ENCODE measurements at places on chromosomes 11 and 22.

DNA sequence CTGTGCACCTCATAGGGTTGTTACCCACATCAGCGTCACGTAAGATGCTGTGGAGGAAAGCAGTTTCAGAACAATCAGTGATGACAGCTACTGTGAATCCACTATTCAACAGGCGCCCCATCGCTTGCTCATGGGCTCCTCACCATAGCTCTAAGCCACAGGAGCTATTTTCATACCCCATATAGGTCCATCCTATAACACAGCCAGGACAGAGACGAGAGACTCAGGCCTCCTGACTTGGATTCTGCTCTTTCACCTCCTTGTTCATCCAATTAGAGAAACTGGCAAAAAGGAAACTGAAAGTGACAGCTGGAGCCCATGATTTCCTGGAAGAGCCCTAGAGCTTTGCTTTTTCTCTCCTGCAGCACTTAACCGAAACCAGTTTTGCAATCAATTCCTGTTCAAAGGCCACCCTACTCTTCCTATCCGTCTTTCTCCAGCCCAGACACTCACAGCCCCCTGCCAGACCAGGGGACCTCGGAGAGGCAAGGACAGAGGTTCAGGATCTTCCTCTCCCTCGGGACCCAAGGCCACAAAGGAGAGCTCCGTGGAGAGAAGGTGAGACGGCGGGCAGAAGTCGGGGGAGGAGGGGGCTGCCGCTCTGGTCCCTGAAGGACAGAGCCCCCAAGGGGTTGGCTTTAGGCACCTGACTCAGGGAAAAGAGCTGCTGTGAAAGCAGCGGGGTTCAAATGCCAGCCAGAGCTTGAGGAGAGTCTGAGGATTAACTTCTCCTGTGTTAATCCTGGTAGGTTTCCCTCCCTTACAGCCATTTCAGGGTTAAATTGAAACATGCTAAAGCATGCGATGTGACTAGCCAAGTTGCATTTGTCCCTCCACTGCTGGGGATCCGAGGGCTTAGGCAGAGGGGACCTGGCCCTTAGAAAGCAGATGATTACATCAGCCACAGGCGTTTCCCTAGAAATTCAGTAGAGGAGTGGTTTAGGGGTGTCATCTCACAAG lies at the start of gene APOL6:
Gene APOL6 (plus strand): TSS at position 381 of the 960 bp plus-strand sequence. CDS start 7,980 bp downstream, outside the sequence.
- no peak for DNase-seq

GRCh38 chr22:48811885-48812284 lies 1015.8 kb downstream of the BRD1 start:
- DNase-seq = no peak

- no peak for DNase-seq
Observed at GRCh38 chr11:28702450-28702790, 594.2 kb downstream of the METTL15 start.

GRCh38 chr11:20474176-20474881 lies 86.8 kb downstream of the PRMT3 start:
- DNase-seq = no peak

DNA sequence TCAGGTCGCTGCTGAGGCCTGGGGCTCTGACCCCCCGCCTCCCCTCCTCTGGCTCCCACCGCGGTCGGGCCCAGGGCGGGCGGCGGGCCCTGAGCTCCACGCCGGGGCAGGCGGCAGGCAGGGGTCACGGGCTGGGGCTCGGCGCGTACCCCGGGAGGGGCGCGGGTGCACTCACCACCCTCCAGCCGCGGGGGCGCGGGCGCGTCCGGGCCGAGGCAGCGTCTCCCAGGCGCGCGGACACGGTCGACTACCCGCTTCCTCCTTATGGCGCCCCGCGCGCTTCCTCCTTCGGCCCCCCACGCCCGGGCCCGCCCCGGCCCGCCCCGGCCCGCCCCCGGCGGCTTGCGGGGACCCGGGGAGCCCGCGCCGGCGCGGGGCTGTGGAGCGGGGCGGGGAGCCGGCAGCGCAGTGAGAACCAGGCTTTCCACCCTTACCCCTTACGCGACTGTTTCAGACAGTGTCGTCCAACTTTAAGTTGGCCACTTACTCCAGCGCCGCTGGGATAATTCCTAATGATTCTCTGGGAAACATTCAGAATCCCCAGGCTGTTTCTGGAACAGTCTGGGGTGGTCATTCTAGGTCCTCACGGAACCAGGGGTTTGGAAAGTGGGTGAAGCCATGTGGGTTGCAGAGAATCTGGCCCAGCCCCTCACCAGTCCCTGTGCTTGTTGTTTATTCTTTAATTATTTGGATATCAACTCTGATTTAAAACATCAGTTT lies at the start of gene BID:
Gene BID (minus strand): TSS at position 264 of the 720 bp plus-strand sequence. CDS start 24,353 bp downstream, outside the sequence.
- DNase-seq = no peak

- DNase-seq = no peak
Observed at GRCh38 chr11:119916568-119916967, 187.6 kb upstream of the NECTIN1 start.

DNA sequence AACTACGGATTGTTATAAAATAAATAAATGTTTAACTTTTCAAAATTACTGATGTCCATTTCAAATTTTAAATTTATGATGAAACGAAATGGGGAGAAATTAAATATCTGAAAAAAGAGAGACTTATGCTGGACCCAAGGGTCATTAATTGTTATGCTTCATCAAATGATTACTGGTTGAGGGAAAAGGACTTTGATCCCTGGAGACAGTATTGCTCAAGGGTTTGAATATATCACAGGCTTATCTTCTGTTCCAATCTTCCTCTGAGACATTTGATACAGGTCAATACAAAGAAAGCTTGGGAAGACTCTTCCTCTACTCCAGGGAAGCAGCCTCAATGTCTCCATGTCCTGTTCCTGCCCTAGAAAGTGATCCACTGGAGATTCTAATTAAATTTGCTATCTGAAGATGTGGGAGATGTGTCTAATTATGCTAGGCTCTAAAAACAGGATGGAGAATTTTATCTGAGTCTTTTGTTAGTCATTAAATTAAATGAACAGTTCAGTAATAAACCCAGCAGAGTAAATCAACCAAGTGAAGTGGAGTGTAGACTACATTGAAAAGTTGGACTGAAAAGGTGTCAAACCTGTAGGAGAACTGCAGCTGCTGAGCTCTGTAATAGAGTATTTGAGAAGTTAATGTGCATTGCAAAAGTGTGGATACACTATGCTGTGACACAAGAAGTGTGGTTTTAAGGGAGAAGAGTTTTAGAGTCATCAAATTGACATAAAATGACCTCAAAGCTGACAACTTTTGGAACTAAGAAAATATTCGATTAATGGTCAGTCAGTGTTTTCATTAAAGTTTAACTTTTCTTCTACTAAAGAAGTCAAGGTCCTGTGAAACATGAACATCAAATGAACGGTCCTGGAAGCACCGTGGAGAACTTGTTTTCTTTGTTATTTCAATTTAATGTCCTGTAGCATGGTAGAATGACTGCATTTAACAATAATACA lies 623.7 kb upstream of the CCDC90B start:
- DNase-seq = no peak

GRCh38 chr22:36588285-36588684 lies 59.3 kb upstream of the EIF3D start:
- no peak for DNase-seq

DNA sequence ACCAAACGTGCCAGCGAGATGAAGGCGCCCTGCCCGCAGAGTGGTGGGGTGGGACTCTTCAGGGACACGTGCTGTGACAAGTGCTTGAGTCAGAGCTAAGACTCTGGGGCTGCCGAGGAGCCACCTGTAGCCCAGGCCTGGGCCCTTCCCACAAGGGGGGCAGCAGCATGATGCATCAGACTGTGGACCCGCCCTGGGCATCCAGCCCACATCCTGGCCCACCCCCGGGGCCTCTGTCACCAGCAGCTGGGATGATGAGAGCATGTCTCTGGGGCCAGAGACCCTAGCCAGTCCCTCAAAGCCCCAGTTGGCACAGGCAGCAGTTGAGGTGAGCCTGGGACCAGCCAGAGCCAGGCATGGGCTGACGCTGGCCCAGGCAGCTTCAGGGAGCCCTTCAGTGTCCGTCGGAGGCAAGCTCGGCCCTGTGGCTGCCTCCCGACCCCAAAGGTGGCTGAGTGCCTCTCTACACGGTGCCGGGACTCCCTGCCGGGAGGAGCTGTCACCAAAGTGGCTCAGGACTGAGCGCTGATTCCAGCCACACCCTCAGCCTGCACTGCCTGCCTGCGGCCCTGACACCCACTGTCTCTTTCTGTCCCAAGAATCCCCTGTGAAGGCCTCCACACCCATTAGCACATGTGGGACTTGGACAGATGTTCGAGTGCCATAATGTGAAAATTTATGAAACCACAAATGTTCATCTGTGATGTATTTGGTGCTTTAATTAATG lies 41.3 kb downstream of the CDKN1C start:
- DNase-seq = no peak

GRCh38 chr11:36339888-36340287 lies 43.8 kb downstream of the PRR5L start:
- DNase-seq = no peak

GRCh38 chr22:27829620-27830019 lies 28.1 kb upstream of the MN1 start:
- no peak for DNase-seq

GRCh38 chr22:36432592-36433317 lies 45.0 kb upstream of the MYH9 start:
- no peak for DNase-seq

DNA sequence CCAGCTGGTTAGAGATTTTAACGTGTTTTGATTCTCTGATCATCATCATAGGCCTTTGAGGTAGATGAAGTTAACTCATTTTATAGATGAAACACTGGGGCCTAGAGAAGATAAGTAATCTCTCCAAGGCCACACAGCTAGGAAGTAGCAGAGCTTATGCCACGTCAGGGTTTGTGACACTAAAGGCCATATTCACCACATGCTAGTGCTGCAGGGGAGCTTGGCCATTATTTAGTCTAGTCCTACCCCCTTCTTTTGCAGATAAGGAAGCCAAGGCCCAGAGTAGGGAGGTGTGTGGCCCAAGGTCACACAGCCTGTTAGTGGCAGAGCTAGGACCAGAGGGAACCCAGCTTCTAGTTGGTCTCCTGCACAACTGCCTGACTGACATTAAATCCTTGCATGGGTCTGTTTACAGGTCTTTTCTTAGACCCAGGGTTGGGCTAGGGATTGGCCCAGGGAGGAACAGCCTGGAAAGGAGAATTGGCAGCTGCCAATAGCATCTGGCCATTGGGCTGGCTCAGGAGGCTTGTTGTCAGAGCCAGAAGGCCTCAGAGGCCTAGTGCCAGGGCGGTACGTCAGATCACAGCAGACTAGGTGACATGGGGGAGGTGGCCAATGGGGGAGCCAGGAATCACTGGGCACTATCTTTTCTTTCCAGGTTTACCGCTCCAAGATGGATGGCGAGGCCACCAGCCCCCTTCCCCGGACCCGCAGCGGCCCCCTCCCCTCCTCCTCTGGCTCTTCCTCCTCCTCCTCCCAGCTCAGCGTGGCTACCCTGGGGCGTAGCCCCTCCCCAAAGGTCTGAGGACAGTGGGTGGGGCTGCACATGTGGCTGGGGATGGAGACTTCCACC lies 36.0 kb downstream of the PHLDB1 start:
- peak; percentile 54 for DNase-seq

GRCh38 chr22:50208430-50208938 lies 7.7 kb downstream of the SELENOO start:
- no peak for DNase-seq

DNA sequence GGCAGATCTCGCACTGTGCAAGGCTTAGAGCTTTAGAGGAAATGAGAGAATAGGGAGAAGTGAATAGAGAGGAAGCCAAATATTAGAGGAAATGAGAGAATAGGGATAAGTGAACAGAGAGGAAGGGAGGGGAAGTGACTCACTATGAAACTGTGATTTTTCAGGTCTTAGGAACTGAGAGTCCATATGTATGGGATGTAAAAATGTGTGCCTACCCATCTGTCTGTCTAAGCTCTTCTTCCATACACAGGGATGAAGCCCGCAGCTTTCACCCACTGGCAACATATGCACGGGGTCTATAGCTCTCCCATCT lies 6.4 kb upstream of the CCDC86 start:
- no peak for DNase-seq
